ENCODE measurements at places on chromosomes 16 and 17. TPM values are rescaled to one million over a fixed set of nuclear protein-coding genes. Genes with fewer than 3 reads are reported as not detected.
A peak's percentile ranks its signal among the peaks of the same experiment; 100 is the strongest.

GRCh38 chr16:66935314-66936011 lies at the start of gene CES2:
TSS of gene CES2 (plus strand) at chr16:66935516. CDS start at chr16:66935636, 120 bp downstream.
- DNase-seq, result peak; percentile 85

GRCh38 chr16:57072616-57073275 lies 19.6 kb upstream of the CPNE2 start:
- DNase-seq, result no peak

GRCh38 chr16:31386157-31386984 lies 6.8 kb upstream of the ITGAD start:
- DNase-seq, result no peak

DNA sequence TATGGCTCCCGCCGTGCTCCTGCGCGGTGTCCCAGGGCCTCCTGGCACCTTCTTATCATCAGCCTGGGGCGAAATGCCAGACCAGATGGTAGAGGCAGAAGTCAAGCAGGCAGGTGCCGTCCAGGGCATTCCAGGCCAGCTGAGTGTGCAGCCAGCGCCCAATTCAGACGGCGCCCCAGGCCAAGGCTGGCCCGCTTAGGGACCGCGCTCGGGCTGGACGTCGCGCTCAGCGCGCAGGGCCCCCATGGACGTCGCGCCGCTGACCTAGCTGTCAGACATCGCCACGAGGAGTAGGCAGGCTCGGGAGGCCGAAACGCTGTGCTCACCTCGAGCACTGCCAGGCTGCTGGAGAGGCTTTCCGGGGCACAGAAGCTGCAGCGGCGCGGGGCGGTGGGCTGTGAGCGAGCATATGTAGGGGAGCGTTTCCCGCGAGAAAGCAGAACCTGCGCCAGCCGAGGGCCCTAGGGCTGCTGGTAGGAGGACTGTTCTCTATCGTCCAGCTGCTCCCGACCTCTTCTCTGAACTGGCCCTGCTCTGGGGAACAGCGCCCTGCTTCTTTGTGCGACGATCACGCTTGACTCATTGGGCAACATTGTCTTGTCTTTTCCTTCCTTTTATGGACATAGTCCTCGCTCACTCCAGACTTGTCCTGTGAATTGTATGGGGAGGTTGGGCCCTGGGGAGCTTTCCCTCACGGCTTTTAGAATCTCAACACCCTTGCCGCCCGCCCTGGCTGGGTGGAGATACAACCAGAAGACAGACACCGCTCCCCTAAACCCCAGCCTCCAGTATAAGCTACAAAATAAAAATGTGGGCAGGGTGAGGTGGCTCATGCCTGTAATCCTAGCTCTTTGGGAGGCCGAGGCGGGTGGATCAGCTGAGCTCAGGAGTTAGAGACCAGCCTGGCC lies 8.4 kb upstream of the CA4 start:
- no peak for DNase-seq

DNA sequence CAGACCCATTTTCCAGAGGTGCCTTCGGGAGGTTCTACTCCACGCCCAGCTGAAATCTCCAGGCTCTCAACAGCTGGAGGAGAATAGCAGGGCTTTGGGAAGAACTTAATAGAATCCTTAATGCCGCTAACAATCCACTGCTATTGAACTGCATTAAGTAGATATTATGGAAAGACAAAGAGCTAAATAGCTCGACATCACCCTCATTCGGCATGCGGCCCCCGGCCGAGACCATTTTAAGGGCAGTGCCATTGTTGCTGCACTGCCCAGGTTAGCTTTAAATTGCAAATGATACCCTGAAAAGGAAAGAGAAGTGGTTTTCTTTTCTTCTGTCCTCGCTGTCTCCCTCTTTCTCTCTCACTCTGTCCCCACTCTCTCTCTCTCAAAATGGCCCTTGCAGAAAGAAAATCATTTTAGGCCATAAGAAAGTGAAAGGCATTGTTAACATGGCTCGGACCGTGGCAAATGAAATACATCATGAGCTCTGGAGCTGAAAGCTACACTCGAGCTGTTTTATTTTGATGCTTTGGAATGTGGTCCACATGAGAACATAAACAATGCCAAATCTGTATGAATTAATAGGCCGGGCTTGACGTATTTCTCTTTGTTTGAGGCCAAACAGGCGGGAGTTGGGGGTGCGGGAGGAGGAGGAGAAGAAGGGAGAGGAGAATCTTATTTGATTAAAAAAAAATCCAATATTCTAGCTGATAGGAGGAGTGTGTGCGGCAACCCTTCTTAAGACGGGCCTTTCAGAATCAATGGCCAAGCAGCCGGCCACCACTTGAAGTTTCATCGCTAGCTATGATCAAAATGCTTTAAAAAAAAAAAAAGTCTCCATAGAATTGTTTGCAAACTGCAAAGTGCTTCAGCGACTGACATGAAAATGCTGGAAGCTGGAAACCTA lies 298.8 kb upstream of the IRX3 start:
- DNase-seq, result no peak

DNA sequence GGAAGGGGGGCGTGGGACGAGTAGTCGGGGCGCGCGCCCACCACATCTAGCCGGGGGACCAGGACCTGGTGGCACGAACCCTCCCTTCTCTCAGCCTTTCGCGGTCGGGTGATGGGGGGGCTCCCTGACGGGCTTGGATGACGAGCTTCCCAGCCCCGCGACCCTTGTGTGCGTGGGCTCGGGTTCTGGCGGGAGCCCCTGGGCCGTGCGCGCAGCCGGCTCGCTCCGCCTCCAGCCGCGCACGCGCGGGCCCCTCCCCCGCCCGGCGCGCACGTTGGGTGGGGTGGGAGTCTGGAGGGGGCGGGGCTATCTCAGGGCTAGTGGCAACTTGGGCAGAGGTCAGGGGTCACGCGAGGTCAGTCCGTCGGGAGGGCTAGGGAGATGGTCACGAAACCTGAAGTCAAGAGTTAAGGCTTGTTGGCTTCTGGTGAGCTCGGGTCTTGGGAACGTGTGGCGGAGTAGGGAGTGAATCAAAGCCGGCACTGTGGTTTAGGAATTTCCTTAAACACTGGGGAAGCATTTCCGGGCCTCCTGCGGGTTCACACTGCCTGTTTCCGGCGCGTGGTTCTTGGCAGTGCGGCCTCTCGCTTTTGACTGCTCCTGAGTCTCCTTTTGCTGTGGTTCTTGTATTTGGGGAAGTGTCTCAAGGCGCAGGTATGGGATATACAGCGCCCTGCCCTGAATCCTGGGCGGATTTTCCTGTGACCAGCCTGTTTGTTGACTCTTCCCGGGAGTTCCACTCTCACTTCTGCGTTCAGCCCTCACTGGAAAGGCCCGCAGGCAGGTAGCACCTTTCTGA lies at the start of gene SRCAP:
Gene SRCAP, plus strand, starts transcription at position 356 of the 799 bp plus-strand sequence. CDS start 1,654 bp downstream, outside the sequence.
- peak; percentile 93 for DNase-seq

DNA sequence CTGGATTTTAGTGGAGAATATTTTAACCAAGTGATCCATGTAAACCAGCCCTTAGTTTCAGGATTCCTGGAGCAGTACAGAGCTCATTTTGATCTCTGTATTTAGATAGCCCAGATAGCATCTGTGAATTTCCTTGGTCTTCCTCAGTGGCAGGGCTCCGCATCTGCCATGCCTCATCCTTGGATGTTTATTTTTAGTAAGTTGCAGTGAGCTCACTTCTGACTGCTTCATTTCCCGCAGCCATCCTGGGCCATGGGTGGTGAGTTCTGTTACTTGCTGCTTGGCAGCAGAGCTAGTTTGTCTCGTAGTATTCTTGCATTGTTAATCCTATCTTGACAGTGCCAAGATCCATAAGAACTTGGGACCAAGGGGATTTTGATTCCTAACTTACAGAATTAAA lies 33.7 kb downstream of the IST1 start:
- no peak for DNase-seq

GRCh38 chr17:78387977-78388941 lies 9.8 kb downstream of the PGS1 start:
- no peak for DNase-seq

GRCh38 chr17:49742166-49742638 lies 21.7 kb downstream of the FAM117A start:
- DNase-seq, result no peak

DNA sequence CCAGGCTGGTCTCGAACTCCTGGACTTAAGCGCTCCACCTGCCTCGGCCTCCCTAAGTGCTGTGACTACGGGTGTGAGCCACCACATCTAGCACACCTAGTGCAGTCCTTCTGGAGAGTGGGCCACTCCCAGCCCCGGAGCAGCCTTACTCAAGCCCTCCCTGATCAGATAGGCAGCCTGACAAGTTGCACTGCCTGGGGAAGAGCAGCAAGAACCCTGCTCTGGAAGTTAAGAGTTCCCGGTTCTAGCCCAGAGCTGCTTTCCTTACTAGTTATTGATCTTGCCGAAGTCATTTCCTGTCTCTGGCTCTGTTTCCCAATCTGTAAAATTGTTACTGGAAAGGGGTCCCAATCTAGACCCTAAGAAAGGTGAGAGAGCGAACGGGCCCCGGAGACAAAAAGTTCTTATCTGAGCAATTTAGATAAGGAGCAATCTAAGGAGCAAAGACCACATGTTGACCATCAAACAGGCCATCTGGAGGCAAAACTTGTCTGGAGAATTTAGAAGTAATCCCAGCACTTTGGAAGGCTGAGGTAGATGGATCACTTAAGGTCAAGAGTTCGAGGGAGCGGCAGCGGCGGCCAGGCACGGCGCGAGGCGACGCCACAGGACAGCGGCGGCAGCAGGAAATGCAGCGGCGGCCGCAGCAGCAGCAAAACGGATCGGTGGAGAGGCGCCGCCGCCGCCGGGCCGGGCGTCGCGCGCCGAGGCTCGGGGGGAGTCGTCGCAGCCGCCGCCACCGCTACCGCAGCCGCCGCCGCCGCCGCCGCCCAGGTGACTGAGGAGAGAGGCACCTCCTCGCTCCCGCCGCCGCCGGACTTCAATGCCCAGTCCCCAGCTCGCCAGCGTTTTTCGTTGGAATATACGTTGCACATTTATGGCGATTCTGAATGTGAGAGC lies 4.3 kb upstream of the NAGLU start:
- DNase-seq, result no peak

GRCh38 chr16:85072947-85073346 lies 39.3 kb downstream of the CIBAR2 start:
- no peak for DNase-seq

GRCh38 chr17:79936641-79937381 lies 97.6 kb upstream of the CBX4 start:
- no peak for DNase-seq

DNA sequence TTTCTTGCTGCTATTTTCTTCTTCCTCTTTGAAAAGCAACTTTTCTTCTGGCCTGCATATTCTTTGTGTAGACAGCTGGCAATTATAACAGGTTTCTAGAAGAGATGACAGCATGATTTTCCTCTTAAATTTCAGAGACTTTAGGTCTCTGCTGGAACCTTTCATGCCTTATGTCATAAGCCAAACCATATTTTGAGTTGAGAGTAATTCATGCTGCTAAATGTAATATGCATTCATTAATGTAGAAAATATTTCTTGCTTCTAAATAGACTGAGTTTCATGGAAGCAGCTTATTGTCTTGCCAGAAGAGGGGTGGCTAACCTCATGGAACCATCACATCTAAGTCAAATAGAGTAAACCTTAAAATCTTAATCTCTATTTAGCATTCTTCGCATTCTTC lies 25.9 kb upstream of the ABCA9 start:
- no peak for DNase-seq

DNA sequence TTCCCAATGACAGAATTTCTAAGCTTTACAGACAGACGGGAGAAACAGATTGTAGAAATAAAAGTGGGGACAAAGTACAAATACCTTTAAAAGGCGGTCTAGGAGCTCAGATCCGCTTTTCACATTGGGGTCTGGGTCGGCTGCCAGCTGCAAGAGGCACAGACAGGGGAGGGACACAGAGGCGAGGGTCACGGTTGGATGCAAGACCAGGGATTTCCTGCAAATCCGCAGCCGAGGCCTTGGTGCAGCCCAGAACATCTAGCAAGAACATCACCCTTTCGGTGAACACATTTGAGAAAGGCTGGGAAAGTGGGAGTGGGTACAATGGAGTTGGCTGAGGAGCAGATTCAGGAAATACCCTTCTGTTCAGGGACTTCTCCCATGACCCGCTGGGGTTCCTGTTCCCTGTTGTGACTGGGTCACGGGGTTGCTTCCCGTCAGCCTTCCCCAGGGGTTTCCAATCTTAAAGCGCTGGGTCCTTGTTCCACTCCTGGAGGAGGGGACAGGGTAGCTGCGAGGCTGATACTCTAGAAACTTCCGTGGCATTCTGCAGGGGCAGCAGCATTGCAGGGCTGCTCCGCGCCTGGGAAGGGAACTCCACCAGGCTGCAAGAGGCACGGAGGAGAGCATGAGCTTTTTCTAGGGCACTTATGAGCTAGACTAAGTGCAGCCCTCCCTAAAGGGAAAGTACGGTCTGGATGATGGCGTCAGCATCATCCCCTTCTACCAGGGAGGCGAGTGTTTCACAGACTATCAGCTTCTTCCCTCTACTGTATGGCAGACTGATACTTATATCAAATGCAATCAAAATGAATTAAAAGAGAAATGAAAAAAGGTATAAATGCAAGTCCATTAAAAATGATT lies 16.0 kb downstream of the VAC14 start:
- no peak for DNase-seq

- DNase-seq, result no peak
These were observed 22.4 kb downstream of the TBC1D3B start for GRCh38 chr17:36153895-36154610.

GRCh38 chr16:56480776-56481467 lies 29.6 kb downstream of the OGFOD1 start:
- DNase-seq, result no peak

- no peak for DNase-seq
These were observed 7.1 kb upstream of the CNP start for GRCh38 chr17:41959336-41960095.

DNA sequence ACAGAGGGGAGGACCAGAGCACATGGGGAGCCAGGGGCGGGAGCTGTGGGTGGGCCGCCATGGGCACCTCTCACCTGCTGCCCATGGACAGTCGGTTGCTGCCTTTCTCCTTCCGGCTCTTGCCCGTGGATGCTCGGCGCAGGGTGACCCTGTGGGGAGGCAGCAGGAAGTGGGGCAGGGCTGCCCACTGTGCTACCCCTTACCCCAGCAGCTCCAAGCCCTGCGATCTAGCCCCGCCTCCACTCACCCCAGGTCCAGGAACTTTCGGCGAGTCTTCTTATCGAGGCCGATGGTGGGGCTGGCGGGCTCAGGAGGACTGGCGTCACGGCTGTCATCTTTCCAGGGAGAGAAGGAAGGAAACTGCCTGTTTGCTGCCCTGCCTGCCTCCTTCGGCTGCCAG lies 14.2 kb downstream of the SAMD14 start:
- no peak for DNase-seq

DNA sequence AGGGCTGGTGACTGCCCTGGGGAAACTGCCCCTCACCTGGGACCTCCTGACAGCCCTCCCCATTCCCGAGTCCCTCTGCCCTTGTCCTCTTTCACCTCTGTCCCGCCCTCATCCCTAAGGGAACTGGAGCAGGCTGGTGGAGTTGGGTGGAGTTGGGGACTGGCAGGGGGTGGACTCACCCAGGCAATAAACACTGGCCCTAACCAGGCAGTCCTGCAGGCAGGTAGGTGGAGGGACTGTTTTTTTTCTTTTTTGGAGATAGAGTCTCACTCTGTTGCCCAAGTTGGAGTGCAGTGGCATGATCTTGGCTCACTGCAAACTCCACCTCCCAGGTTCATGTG lies 11.7 kb downstream of the GCGR start:
- DNase-seq, result no peak

Gene RDM1
- total RNA-seq, result not detected

Gene PNMT
- 5.1 TPM for total RNA-seq

Gene HNF1B
- not detected for total RNA-seq

Gene GAST
- not detected for total RNA-seq

Gene MYH1
- total RNA-seq, result not detected

Gene CDK3
- 2.1 TPM for total RNA-seq

Gene CCL23
- 29.7 TPM for total RNA-seq

Gene OTOP2
- not detected for total RNA-seq

Gene SRSF2
- 429 TPM for total RNA-seq
